Astrocyte of the hippocampus (primary cell): ENCODE measurements at places on chromosomes 2 and 18.
A peak's percentile ranks its signal among the peaks of the same experiment; 100 is the strongest.

GRCh38 chr2:112787729-112788393 lies 3.6 kb upstream of the IL1A start:
- DNase-seq, result no peak

GRCh38 chr2:71789556-71790204 lies 336.3 kb downstream of the DYSF start:
- DNase-seq, result no peak

DNA sequence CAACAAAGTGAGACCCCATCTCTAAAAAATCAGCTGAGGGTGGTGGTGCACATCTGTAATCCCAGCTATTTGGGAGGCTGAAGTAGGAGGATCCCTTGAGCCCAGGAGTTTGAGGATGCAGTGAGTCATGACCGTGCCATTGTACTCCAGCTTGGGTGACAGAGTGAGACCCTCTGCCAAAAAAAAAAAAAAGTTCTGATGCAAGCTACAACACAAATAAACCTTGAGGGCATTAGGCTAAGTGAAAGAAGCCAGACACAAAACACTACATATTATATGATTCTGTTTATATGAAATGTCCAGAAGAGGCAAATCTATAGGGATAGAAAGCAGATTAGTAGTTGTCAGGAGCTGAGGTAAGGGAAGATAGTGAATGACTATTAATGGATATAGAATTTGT lies 13.0 kb downstream of the YWHAQ start:
- DNase-seq, result no peak

- no peak for DNase-seq
These were observed 76.3 kb upstream of the DTNB start for GRCh38 chr2:25749676-25750075.

GRCh38 chr2:128591861-128592822 lies 273.5 kb upstream of the HS6ST1 start:
- no peak for DNase-seq

DNA sequence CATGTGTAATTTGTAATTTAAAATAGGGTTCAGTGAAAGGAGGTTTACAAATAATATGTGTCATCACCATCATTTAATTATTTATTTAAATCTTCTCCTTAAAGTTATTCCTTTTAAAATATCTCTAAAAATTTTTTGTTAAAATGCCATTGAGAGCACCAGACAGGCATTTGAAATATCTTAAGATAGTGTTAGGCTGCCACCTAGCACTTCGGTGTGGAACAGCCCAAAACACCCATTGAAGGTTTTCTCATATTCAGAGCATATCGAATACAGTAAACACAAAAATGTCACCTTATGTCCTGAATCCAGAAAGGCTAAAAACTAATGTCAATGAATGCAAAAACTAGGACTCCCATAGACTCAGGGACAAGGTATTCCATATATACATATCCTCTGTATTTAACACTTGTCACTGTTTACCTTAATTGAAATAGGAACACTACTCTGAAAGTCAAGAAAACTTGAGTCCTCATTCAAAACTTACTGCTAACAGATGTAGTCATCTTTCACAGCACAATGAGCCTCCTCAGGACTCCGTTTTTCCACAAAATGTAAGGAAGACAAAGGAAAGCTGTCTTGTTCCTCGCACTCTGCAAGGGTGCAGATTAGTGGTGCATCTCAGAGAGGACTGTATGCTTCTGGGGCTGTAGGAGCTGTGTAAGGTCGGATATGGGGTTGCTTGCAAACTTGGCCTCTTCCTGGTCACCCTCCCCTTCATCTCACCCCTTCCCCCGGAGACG lies 329.5 kb downstream of the PAX3 start:
- peak; percentile 70 for DNase-seq

GRCh38 chr2:176552501-176553135 lies 283.4 kb downstream of the MTX2 start:
- peak; percentile 35 for DNase-seq

DNA sequence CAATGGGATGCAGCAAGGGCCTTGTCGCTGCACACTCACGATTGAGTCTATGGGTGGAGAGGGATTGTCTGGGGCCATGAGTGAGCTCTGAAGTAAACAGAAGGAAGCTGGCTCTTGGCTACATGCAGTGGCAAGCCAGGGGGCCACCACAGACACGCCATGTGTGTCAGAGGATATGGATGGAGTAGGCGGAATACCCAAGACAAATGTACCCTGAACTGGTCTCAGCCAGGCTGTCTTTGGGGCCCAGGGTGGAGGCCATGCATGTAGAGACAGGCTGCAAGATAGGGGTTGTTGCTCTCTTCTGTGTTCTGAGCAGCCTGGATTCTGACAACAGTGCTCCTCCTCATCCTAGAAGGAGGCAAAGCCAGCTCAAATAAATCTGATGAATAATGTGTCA lies 24.0 kb upstream of the ITGA6 start:
- DNase-seq, result no peak

DNA sequence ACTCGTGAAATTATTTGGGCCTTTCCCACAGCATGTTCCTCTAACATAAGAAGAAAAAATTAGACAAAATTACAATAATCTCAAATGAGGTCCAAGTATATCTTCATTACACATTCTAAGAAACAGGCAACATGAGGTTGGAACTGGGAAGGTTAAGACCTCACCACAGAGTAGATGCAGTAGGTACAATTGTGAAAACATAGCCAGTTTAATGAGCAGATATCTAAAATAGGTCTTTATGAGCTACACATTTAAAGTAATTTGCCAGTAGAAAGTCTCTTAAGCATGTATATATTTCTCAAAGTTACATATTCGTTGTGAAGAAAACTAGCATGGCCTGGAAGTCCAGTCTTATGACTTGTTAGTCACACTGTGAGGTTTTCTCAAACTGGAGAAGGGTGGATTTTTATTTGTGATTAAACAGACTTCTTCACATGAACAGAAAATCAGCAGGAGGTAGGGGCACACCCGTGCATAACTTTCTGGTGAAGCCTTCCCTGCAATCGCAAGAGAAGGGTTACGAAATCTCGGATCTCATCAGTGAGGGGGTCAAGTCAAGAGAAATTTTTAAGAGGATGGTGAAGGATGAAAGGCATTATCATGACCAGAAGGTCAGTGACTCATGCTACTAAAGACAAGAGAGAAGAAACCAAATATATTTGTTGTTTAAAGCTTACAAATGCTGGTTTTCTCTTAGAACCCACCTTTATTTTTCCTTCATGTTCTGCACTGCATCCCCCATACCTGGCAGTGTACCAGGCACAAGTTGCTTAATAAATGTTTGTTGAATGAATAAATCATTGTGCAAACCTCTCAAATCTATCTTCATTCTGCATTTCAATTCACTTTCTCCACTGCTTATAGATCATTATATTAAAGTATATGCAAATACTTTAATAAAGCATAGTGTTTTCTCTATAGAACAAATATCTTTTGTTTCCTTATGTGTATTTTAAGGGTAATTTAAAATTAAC lies 5.1 kb upstream of the RAB27B start:
- peak; percentile 36 for DNase-seq

GRCh38 chr2:220101980-220102379 lies 474.6 kb downstream of the SLC4A3 start:
- DNase-seq, result no peak

DNA sequence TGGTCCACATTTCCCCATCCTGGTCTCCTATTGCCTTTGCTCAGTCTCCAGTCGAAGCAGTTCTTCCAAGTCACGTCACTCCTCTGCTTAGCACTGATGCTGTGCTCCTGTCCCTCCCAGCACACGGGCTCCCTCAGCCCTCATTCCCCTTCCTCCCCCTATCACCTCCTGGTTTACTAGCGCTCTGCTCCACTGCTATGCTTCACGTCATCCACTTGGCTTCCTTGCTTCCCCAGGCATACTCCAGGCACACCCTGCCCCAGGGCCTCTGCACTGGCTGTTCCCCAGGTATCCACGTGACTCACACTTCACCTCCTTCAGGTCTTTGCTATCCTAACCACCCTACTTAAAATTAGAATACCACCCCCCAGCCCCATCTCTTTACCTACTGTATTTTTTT lies 269.3 kb downstream of the GLI2 start:
- DNase-seq, result no peak

- DNase-seq, result no peak
These were observed 166.9 kb downstream of the ARHGAP15 start for GRCh38 chr2:143296089-143296488.

GRCh38 chr2:12556762-12557161 lies 160.0 kb upstream of the TRIB2 start:
- DNase-seq, result no peak

DNA sequence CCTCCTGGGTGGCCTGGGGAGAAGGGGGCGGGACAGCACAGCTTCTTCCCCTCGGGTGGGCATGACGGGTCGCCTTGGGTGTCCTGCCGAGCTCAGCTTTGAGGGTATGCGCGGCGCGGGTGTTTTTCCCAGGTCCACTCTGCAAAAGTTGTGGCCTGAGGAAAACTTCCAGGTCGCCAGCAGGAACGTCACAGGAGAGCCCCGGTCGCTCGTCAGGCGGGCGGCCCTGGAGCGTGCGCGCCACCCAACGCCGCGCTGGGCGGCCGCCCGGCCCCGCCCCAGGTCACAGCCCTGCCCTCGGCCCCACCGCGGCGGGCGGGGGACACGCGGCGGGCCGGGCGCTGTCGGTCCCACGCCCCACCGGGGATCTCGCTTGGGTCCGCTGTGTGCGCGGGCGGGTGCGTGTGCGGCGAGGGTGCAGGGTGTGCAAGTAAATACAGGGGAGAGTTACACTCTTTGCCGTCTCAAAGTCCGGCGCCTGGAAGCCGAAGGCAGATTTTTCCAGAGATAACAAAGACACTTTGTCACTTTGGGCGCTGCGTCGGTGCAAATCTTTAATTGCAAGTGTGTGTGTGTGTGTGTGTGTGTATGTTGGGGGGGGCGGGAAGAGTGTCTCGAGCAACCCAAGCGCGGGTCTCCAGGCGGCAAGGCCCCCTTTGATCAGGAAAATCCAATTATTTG lies 616 bp upstream of the SP5 start:
- peak; percentile 32 for DNase-seq

- DNase-seq, result no peak
These were observed 10.4 kb downstream of the EN1 start for GRCh38 chr2:118837067-118837466.

DNA sequence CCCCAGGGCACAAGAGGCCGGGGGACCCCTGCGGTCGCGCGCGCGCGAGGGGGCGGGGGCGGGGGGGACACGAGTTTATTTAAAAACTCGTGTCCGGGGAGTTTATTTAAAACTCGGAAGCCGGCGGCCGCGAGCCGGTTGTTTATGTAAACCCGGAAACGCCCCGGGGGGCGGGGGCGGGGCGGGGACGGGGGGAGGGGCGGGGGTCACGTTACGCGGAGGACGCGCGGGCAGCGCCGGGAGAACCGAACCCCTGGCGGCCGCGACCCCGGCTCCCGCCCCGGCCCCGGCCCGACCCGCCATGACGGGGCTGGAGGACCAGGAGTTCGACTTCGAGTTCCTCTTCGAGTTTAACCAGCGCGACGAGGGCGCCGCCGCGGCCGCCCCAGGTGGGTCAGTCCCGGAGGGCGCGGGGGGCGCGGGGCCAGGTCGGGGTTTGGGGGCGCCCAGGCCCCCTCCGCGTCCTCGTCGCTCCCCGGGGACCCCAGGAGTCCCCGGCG lies 4.4 kb downstream of the NFATC1 start:
- peak; percentile 46 for DNase-seq

- peak; percentile 63 for DNase-seq
These were observed 9.7 kb upstream of the OTOS start for GRCh38 chr2:240149943-240150784.

DNA sequence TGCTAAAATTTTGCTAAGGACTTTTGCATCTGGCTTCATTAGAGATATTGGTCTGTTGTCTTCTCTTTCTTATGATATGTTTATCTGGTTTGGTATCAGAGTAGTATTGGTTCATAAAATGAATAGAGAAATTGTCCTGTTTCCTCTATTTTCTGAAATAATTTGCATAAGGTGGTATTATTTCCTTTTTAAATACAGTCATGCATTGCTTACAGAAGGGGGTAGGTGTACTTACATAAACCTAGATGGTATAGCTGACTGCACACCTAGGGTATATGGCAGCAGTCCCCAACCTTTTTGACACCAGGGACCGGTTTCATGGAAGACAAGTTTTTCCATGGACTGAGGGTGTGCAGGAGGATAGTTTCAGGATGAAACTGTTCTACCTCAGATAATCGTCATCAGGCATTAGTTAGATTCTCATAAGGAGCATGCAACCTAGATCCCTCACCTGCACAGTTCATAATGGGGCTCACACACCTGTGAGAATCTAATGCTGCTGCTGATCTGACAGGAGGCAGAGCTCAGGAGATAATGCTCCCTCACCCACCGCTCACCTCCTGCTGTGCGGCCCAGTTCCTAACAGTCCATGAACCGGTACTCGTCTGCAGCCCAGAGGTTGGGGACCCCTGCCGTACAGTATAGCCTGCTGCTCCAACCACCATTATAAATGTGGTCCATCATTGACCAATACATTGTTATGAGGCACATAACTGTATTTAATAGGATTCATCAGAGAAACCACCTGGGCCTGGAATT lies 189.2 kb downstream of the FAM210A start:
- no peak for DNase-seq

DNA sequence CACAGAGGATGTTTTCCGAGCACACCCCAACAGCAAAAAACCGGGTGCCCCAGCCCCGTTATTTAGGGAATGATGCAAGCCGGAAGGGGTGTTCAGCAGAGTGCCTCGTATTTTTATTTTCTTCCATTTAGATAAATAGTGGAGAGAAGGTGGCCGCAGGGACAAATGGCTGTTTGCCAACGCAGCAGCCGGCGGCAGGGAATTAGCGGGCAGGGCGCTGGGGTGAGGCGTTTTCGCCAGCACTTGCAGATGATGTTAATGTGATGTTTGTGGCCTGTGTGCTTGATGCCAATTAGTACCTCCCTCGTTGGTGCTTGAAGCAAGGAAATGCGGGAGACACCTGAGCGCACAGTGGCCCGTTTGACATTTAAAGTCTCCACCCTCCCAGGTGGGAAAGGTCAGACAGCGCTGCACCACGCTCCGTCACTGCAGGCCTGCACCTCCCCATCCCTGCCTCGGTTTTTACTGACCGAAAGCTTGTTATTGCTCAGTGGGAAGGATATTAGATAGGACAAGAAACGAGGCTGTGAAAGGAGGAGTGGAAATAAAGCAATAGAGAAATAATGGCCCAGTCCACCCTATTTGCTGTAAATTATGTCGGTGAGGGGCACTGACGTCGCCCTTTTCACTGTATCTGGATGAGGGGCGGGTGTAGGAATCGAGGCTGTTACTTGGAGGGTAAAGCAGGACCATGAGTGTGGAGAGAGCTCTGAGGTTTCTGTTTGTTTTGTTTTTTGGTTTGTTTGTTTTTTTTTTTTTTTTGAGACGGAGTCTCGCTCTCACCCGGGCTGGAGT lies 39.1 kb downstream of the NFATC1 start:
- DNase-seq, result peak; percentile 33

GRCh38 chr2:7835693-7836680 lies 845.9 kb upstream of the ID2 start:
- peak; percentile 17 for DNase-seq

- peak; percentile 86 for DNase-seq
These were observed 56.1 kb downstream of the LHCGR start for GRCh38 chr2:48699348-48699930.

DNA sequence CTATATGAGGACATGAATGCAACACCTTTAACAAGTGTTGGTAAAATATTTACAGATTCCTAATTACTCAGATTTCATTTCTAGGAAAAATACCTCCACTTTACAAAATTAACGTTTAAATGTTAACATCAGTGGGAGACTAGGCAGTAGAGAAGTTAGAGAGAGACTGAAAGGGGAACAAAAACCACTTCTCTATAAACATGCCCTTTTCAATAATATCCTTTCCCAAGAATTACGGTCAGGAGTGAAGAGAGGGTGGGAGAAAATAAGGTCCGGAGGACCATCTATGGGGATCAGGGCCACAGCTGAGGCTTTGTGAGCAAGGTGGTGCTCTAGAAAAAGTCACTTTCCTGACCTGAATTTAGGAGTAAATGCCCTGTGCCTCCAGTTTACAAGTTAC lies 65.3 kb upstream of the WIPF1 start:
- no peak for DNase-seq

GRCh38 chr2:54073796-54074195 lies 41.6 kb upstream of the ACYP2 start:
- DNase-seq, result peak; percentile 56
